ENCODE measurements at places on chromosomes 6 and 20.
A peak's percentile ranks its signal among the peaks of the same experiment; 100 is the strongest.

DNA sequence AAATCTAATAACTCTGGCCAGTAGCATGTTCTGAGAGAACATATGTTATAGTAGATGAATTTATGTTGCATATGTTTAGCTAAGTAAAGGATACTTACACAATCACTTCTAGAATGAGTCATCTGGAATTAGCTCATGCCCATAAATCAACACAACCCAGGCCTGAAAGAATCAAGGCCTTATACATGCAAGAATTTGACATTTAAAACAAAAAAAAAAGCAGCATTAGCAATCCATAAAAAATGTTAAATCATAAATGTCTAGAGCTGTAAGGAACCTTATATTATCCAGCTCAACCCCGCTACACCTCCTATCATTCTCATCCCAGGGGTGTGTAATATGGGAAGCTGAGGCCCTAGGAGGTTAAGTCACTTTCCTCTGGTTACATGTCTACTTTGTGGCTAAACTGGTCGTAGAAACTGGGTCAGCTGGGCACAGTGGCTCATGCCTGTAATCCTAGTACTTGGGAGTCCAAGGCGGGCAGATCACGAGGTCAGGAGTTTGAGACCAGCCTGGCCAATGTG, 105.2 kb upstream of the CARMIL1 start:
- DNase-seq, result no peak

DNA sequence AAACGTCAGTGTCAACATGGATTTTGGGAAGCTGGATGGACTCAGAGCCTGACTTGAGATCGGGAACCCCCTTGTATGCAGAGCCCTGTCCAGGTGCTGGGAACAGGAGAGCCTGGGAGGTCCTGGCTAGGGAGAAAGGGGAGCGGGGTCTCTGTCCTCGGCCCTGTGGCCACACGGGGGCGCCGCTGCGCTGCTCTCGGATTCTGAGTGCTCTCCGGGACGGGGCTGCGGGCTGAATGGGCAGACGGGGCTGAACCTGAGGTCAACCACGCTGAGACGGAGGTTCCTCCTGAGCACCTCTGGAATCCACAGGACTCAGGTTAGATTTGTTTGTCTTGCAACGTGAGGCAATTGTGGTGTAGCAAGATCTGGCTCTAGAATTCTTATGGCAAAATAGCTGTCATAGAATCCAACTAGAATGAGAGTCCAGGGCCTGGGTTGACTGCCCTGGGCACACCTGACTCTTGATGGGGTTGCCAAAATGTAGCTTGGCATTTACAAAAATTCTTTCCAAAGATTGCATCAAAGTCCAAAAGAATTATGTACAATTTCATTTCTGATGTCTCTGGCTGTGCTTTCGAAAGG, 20.6 kb upstream of the HLA-F start:
- DNase-seq, result peak; percentile 59

- no peak for DNase-seq
Observed at GRCh38 chr6:157464653-157465535, 83.9 kb downstream of the ZDHHC14 start.

- DNase-seq, result no peak
Observed at GRCh38 chr6:48426636-48427035, 315.6 kb upstream of the PTCHD4 start.

DNA sequence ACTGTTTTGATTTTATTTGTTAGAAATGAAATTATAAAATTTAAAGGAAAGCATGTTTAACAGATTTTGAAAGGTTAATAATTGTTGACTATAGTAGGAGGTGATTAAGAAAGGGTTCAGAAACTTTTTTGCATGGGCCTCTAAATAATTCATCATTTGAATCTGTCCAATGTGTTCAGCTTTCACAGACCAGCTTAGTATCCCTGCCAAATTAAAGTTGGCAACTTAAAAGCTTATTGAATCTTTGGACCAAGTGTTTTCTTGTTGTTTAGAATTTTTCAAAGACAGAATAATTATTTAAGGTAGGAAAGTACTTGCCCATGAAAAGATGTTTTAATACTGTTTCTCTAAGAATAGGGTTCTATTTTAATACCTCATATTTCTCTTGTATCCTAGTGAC, 466.0 kb downstream of the GJA1 start:
- DNase-seq, result no peak

DNA sequence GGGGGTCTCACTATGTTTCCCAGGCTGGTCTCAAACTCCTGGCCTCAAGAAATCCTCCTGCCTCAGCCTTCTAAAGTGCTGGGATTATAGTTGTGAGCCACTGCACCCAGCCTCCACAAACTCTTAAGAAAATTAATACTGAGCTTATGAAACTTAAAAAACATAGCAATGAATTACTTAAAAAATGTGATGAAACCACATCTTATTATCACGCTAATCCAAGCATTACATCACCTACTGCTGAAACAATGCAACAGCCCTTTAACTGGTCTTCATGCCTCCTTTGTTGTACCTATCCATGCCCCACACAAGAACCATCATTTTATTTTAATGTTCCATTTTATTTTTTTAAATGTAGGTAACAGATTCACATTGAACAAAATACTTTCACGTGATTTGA, 24.9 kb downstream of the SESN1 start:
- no peak for DNase-seq

DNA sequence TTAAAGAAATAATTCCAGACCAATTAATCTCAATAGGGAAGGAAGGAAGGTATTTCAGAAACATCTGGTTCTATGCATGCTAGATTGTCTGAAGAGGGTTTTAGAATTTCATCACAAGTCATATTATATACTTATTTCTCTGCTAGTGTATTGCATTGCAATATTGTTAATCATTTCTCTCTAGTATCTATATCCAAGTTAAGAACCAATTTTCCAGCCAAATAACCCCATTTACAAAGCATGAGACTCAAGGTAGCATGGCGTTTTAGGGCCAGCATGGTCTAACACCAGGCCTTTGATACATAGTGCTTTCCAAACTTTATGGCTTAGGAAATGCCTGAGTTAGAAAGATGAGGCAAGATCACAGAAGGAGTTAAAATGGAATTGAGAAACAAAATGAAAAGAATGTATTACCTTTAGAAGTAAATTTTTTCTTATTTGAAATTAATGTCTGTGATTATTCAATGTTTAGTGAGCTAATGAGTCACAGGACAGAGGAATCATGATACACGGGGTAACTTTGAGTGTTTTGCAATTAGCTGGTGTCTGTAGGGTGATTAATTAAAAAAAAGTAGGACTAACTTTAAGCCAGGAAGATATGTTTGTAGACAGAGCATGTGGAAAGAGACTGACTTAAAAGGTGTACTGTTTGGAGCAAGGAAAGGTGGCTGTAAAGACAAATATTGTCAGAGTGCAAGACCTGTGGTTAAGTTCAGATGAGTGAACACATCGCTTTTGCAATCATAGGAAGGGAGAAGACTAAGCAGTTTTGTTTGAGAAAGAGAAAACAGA, 1006.2 kb upstream of the CITED2 start:
- no peak for DNase-seq

GRCh38 chr6:26258212-26258977, 106.6 kb upstream of the BTN3A2 start:
- DNase-seq, result no peak

GRCh38 chr20:44181611-44182010, 5.4 kb downstream of the JPH2 start:
- no peak for DNase-seq

DNA sequence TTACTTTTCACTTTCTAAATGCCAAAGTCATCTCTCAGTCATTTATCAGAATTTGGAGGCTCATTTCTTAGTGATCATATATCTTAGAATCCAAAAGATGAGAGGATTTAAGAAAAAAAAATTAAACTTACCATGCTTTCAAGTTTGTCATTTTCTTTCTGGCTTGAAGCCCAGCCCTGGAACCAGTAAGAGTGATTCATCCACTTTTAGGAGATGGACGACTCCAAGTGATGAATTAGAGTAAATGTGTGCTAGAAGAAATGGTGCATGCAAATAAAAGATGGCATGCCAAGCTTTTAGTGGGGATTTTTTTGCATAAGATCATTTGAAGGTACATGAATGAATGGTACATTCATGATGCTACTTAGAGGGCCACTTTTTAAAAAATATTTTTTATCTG, 20.1 kb downstream of the PLCB1 start:
- DNase-seq, result no peak

GRCh38 chr6:100232781-100233573, 231.7 kb downstream of the SIM1 start:
- DNase-seq, result no peak

DNA sequence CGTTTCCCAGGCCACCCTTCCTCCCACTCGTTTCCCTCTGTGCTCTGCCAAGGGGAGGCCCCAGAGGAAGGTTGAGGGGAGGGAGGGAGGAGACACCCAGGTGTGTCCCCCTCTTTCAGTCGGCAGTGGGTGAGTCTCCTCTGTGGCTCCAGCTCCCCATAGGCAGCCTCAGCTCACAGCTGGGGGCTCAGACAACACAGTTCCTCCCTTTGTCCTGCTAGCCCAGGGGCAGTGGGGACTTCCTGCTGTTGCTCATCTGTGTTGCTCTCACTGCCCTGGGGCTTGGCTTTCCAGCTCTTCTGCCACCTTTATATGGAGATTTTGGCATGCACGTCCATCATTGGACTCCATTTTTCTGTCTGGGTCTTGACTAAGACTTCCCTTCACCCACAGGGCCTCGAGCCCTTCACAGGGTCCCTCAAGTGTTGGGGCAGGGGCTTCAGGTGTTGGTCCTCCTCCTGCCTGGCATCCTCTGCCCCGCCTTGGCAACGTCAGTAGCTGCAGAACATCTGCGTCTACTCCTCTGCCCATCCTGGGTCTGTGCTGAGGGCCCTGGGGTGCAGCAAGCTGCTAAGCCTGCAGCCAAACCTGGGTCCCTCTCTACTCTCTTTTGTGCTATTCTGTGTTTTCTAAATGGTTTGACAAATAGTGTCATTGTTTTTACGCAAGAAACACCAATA, 190.6 kb upstream of the PMEPA1 start:
- no peak for DNase-seq

Data from stimulated activated CD8-positive, alpha-beta memory T cell treated with anti-CD3 and anti-CD28 coated beads, Interleukin-2, amount 100 ng/mL, for 1 hour (primary cell).